ENCODE measurements at places on chromosomes 1 and 21. TPM values are rescaled to one million over a fixed set of nuclear protein-coding genes. Genes with fewer than 3 reads are reported as not detected.

Gene VWA1
- polyA plus RNA-seq: 42.1 TPM

Gene NECTIN4
- not detected for polyA plus RNA-seq

Gene CD52
- polyA plus RNA-seq: 27.6 TPM

Gene ACTL8
- polyA plus RNA-seq: not detected

Gene KCNJ10
- polyA plus RNA-seq: 0.12 TPM

Gene ASAP3
- polyA plus RNA-seq: 49.6 TPM

Gene HRNR
- not detected for polyA plus RNA-seq

Gene TMEM200B
- polyA plus RNA-seq: 1.7 TPM

Gene OR2M3
- polyA plus RNA-seq: not detected

Gene APCS
- polyA plus RNA-seq: not detected

Gene TNFRSF18
- 1.4 TPM for polyA plus RNA-seq

Gene CLEC20A
- not detected for polyA plus RNA-seq

Gene SAMD11
- polyA plus RNA-seq: 7.9 TPM

Gene MIXL1
- polyA plus RNA-seq: not detected

Gene PDZK1IP1
- polyA plus RNA-seq: 11.0 TPM

Gene CFHR2
- not detected for polyA plus RNA-seq

Gene HSPA13
- polyA plus RNA-seq: 5.6 TPM

Gene CDA
- 9.8 TPM for polyA plus RNA-seq

Gene LIN28A
- polyA plus RNA-seq: not detected

Gene EDN2
- polyA plus RNA-seq: not detected

Gene MARK1
- 0.67 TPM for polyA plus RNA-seq

Gene SLC44A5
- not detected for polyA plus RNA-seq

Gene A3GALT2
- polyA plus RNA-seq: 0.25 TPM

Gene GPR153
- polyA plus RNA-seq: 12.3 TPM

Gene IL10
- 7.0 TPM for polyA plus RNA-seq

Gene C4BPA
- 0.82 TPM for polyA plus RNA-seq

Gene MXRA8
- polyA plus RNA-seq: 82.1 TPM

Gene SAMD13
- polyA plus RNA-seq: 0.62 TPM

Gene SKI
- 9.5 TPM for polyA plus RNA-seq

Gene HEATR1
- polyA plus RNA-seq: 8.6 TPM

Gene NES
- polyA plus RNA-seq: 3.5 TPM

Gene S100A9
- polyA plus RNA-seq: 139 TPM

Gene TMEM35B
- 55.1 TPM for polyA plus RNA-seq

Gene RGS8
- polyA plus RNA-seq: not detected

Gene RGL1
- polyA plus RNA-seq: 3.2 TPM

Gene ARHGEF16
- polyA plus RNA-seq: 9.0 TPM

Gene EFNA1
- polyA plus RNA-seq: 56.9 TPM

Gene PIK3CD
- polyA plus RNA-seq: 2.4 TPM

Gene ANGPTL3
- 0.19 TPM for polyA plus RNA-seq

Gene ADPRS
- 19.8 TPM for polyA plus RNA-seq

Gene WNT2B
- polyA plus RNA-seq: 2.6 TPM

Gene FMN2
- polyA plus RNA-seq: 3.0 TPM

Gene INSRR
- 0.07 TPM for polyA plus RNA-seq

Gene SLC6A17
- polyA plus RNA-seq: 0.91 TPM

Gene DUSP12
- 26.2 TPM for polyA plus RNA-seq

Gene OR2L2
- polyA plus RNA-seq: not detected

Gene RPE65
- not detected for polyA plus RNA-seq

Gene AGT
- 7.5 TPM for polyA plus RNA-seq

Gene DFFB
- 4.3 TPM for polyA plus RNA-seq

Gene TBX19
- polyA plus RNA-seq: 0.79 TPM
